ENCODE measurements at places on chromosomes 2 and 18.

DNA sequence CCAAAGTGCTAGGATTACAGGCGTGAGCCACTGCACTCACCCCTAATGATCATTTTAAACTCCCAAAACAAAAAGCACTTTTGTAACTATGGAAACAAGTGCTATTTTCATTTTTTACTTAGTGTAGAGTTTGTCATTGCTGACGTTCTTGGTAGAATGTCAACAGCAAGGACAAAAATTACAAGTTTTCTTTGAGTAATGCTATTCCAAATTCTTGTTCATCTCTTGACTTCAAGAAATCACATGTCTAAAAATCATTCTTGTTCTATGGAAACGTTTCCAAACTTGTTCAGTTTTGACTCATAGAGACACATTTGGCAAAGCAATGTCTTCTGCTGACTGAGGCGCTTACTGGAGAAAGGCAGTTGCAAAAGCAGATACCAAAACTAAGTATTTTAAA, 82.6 kb downstream of the MBP start:
- DNase-seq, result no peak

- no peak for DNase-seq
Observed at GRCh38 chr2:129354631-129355030, 624.8 kb upstream of the RAB6C start.

GRCh38 chr2:33236482-33237385, 239.7 kb upstream of the RASGRP3 start:
- no peak for DNase-seq

DNA sequence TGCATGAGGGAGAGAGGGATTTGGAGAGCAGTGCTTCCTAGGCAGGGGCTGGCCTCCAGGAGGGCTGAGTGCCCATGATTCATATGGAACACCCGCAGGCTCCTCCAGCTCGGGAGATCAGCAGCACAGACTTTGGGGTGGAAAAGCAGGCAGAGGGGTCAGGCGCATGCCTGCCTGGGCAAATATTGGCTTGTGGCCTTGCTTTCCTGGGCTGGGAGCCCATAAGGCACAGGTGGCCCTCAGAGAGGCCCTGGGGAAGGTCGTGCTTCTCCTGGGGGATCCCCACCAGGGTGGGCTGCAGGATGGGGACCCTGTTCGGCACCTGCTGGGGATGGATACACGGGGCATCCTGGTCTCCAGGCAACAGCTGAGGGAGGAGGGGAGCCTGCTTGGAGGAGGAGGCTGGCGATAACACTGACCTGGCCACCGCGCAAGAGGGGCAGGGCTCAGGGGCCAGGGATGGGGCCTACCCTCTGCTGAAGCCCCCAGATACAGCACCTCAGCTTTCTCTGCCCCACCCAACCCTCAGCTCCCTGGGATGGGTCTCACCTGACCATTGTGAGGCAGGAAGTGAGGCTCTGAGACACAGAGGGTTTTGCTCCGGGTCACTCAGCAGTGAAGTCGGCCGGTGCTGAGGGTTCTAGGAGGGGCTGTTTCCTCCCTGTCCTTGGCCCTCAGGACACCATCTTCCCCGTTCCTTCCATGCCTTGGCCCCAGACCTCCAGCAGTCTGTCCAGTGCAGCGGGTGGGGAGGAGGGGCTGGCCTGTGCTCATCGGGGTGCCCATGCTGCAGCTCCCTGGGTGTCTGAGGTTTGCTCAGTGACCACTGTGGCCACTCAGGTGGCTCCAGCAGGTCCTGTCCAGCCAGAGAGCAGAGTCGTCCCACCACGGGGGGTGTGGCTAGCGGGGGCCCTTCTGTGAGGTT, 12.0 kb downstream of the AQP12A start:
- no peak for DNase-seq

DNA sequence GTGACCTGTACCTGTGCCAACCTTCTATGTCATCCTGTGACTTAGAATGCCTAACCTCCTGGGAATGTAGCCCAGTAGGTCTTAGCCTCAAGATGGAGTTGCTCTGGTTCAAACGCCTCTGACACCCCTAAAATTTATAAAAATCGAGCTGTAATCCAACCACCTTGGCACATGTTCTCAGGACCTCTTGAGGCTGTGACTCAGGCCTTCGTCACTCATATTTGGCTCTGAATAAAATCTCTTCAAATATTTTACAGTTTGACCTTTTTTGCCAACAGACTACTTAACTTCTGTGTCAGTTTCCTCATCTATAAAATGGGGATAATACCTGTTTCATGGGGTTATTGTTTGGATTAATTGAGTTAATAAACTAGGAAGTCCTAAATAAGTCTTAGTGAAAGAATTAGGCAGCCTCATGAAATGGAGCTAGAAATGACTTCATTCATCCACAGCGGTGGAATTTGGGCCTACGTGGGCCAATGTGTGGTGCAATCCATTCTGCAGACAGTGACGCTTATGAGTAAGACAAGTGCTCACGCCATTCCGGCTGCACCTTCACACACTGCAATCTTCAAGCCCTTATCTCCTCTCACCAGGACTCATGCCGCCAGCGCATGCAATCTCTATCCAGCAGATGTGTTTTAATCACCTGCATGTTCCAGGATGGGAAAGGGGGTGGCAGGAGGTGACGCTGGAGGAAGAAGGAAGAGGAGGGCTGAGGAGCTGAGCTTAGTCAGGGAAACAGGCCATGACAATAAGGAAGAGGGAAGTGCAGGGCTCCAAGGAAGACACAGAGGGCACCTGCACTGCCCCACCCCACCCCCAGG, 2.0 kb upstream of the UBE2F start:
- DNase-seq, result no peak

DNA sequence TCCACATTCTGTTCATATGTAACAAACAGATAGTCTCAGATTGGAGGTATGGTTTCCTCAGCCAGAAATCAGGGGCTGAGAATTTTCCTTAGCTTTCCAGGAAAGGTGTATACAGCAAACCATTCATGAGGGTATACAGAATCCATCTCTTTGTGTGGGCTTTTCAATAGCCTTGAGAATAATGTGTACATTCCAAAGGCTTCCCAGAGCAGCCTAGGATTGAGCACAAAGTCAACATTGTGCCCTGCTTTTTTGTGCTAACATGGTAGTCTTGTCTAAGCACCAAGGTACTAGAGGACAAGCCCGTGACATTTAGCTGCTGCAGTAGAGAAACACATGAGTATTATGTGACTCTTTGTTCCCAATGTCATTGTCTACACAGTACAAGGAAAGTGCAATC, 322.1 kb upstream of the TANK start:
- DNase-seq, result no peak

DNA sequence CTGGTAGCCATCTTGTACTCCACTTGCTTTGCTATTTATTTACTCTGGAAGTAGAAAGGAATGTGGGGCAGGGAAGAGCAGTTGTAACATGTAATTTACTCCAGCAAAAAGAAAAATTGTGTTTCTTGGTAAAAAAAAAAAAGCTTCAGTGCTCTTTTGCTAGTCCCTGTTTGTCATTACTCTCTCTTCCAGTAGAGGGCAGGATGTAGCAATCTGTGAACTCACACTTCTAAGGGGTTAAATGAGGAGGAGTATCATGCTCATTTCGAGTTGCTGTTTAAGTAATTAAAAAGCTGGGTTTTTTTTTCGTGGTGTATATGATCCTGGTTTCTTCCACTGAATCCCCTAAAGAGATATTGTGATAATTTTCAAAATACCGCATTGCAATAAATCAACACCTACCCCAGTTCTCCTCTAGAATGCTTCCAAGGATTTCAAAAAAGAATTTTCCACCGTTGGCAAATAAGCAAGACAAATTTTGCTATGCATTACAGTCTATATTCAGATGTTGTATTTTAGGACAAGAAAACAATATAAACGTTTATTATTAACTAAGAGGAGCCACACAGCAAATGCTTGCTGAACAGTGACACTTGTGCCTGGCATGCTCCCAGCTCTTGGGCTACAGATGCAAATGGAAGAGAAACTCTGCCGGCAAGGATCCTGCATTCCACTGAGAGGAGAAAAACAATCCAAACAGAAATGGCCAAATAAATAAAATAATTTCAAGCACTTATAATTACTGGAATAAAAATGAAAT, 261.6 kb downstream of the ASXL3 start:
- DNase-seq, result no peak

GRCh38 chr2:136117909-136118818, at the start of gene CXCR4:
TSS of gene CXCR4 (minus strand) at chr2:136118149. CDS start at chr2:136118060, 89 bp downstream.
- peak; percentile 66 for DNase-seq

- DNase-seq, result no peak
Observed at GRCh38 chr2:196515051-196515450, 124.5 kb upstream of the CCDC150 start.

- no peak for DNase-seq
Observed at GRCh38 chr2:62538756-62539155, 32.8 kb upstream of the TMEM17 start.

DNA sequence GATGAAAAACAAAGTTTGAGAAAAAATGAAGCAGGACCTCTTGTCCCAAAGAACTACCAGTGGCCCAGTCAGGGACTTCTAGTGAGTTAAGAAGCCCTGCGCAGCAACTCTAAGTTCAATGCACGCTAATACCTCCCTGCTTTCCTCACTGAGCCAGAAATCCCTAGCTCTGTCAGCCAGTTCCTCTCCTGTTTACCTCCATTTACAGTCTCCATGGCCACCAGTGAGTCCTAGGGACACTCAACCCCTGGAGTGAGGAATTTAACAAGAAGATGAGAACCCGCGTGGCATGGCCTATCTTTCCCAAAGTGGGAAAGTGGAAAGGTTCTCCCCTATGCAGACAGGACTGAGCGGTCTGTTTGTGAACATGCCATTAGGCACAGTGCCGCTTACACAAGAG, 31.0 kb downstream of the MRPL33 start:
- no peak for DNase-seq

DNA sequence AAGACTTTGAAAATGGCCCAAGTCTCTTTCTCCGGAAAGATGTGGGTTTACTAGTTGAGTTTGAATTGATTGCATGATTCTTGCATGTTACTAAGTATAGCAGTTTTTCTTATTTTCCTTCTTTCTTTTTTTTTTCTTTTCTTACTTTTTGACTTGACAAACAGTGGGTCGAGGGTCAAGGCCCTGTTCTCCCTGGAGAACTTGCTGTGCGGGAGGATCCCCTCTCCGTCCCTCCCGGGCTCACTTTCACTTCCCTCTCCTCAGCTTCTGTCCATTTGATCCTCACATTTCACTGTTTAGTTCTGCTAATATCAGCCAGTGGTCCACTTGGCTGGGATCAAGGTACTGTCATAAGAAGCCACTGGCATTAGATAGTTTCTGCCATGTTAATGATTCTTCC, 767.4 kb downstream of the TDRD15 start:
- DNase-seq, result no peak

DNA sequence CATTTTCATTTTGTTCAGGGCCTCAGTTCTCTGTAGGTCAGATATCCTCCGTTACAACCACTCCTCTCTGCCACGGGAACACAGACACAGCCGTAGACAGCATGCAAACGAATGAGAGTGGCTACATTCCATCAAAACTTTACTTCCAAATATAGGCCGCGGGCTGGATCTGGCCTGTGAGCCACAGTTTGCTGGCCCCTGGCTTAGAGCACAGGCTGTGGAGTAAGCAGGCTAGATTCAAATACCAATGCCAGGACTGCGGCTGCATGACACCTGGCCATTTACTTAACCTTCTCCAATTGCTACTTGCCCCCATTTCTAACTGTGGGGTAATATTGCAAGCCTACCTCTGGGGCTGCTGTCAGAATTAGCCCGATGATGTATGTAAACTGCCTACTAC, 325.8 kb upstream of the POU3F3 start:
- DNase-seq, result no peak

GRCh38 chr18:27413495-27414401, 228.6 kb upstream of the CHST9 start:
- no peak for DNase-seq

DNA sequence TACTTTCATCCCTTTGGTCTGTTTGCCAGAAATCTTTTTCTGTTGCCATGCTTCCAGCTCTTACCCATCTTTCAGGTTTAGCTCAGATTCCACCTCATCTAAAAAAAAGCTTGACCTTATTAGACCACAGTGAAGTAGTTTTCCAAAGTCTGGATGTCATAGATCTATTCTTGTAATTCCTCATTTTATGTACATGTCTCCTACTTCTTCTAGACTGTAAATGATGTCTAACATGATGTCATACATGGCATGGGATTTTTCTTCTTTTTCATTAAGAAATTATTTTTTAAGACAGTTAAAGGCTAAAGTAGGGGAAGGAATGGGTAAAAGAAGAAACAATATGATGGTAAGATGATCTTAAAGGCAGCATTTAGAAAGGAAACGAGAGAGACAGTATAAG, 11.3 kb downstream of the GLS start:
- no peak for DNase-seq

GRCh38 chr2:86383844-86384243, 46.4 kb upstream of the REEP1 start:
- DNase-seq, result no peak

DNA sequence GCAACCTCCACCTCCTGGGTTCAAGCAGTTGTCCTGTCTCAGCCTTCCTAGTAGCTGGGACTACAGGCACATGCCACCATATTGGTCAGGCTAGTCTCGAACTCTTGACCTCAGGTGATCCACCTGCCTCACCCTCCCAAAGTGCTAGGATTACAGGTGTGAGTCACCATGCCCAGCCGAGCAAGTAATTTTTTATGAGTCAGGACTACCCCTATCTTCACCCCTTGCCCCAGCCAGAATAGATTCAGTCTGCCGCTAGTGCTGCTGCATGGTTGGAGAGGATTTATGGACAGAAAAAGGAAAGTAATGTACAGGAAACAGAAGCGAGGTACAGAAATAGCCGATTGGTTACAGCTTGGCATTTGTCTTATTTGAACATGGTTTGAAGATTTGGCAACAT, 48.9 kb downstream of the BMPR2 start:
- no peak for DNase-seq

All from stimulated activated CD4-positive, alpha-beta T cell treated with anti-CD3 and anti-CD28 coated beads, TNF-alpha, amount 100 ng/mL, for 48 hours (primary cell).